Esophagus muscularis mucosa (tissue), 4 donors: ENCODE measurements at places on chromosomes 16 and 17. TPM values are rescaled to one million over a fixed set of nuclear protein-coding genes. Genes with fewer than 3 reads are reported as not detected.

- no peak overlapping the region for H3K27ac ChIP-seq
- H3K36me3 ChIP-seq, result no peaks in the 10 kb centered on the region
- H3K4me1 ChIP-seq, result no peaks in the 10 kb centered on the region
- no peak for DNase-seq
- H3K27me3 ChIP-seq, result no peaks in the 10 kb centered on the region
Observed at GRCh38 chr16:86010680-86011141, 111.7 kb downstream of the IRF8 start.

GRCh38 chr16:72124761-72125634 lies 31.4 kb downstream of the DHX38 start:
- H3K27ac ChIP-seq, result no peak overlapping the region
- no peak overlapping the region for H3K4me3 ChIP-seq
- peaks cover 5% of the 10 kb centered on the region for H3K4me1 ChIP-seq
- no peaks in the 10 kb centered on the region for H3K27me3 ChIP-seq

Gene CD300E
- total RNA-seq, result 0.39 TPM

GRCh38 chr17:81199482-81199830 lies 23.3 kb downstream of the CEP131 start:
- H3K27ac ChIP-seq, result no peak overlapping the region
- H3K27me3 ChIP-seq, result no peaks in the 10 kb centered on the region
- peaks cover 25% of the 10 kb centered on the region for H3K36me3 ChIP-seq
- DNase-seq, result no peak

DNA sequence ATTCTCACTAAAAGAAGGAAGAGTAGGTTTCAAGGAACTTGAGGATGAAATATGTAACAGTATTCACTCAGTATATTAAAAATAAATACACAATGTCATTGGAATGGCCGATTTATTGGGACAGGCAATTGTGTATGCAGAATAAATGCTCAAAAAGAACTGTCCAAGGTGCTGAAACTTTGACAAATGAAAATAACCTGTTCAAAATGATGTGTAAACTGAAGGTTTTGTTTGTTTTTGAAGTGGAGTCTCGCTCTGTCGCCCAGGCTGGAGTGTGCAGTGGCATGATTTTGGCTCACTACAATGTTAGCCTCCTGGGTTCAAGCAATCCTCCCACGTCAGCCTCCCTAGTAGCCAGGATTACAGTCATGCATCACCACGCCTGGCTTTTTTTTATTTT lies 318.7 kb upstream of the RBFOX1 start:
- H3K4me1 ChIP-seq, result no peaks in the 10 kb centered on the region
- DNase-seq, result no peak
- no peaks in the 10 kb centered on the region for H3K36me3 ChIP-seq

DNA sequence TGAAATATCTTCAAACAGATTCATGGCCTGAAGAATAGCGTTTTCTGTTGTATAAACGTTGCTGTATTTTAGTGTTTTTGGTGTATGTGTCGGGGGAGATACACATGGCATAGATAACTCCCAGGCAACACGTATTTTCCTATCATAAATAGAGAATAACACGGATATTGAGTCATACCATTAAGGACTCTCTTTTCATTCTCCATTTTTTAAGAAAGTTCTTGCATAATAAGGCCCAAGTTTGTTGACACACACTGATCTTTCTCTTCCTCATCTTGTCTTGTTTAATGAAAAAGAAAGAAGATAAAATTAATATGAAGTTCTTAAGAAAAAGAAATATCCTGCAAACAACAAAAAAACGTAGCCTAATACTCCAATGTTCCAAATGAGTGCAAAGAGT lies 13.4 kb downstream of the ABCA8 start:
- DNase-seq, result no peak
- peaks cover 20% of the 10 kb centered on the region for H3K36me3 ChIP-seq
- H3K27ac ChIP-seq, result no peak overlapping the region
- no peaks in the 10 kb centered on the region for H3K27me3 ChIP-seq

- no peaks in the 10 kb centered on the region for H3K36me3 ChIP-seq
- H3K27me3 ChIP-seq, result no peaks in the 10 kb centered on the region
- no peaks in the 10 kb centered on the region for H3K4me1 ChIP-seq
- no peak for DNase-seq
Observed at GRCh38 chr16:86616906-86617305, 38.6 kb downstream of the FOXL1 start.

DNA sequence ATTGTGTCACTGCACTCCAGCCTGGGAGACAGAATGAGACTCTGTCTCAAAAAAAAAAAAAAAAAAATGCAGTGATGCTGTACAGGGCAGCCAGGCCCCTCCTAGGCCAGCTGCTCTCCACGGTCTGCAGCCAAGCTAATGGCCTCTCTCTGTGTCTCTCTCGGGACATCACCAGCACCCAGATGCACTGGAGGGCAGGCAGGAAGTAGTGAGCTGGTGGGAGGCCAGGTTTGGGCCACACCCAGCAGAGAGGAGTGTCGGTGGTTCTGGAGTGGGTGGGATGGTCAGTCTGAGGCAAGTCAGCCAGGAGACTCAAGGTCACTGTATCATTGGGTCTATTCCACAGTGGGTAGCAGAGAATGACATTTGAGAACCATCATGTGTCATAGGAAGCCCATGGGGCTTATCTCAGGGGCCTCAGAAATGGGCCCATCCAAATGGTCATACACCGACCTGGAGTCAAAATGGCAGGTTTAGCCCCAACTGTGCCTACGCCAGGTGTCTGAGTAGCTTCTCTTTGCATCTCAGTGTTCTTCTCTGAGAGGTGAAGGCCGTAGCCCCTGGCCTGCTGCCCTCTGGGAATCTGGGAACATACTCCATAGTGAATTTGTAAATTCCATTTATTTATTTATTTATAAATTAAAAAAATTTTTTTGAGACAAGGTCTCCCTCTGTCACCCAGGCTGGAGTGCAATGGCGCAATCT lies 22.7 kb downstream of the WNT9B start:
- no peaks in the 10 kb centered on the region for H3K36me3 ChIP-seq
- H3K27ac ChIP-seq, result no peak overlapping the region
- H3K4me1 ChIP-seq, result no peaks in the 10 kb centered on the region
- H3K4me3 ChIP-seq, result no peak overlapping the region
- DNase-seq, result no peak

DNA sequence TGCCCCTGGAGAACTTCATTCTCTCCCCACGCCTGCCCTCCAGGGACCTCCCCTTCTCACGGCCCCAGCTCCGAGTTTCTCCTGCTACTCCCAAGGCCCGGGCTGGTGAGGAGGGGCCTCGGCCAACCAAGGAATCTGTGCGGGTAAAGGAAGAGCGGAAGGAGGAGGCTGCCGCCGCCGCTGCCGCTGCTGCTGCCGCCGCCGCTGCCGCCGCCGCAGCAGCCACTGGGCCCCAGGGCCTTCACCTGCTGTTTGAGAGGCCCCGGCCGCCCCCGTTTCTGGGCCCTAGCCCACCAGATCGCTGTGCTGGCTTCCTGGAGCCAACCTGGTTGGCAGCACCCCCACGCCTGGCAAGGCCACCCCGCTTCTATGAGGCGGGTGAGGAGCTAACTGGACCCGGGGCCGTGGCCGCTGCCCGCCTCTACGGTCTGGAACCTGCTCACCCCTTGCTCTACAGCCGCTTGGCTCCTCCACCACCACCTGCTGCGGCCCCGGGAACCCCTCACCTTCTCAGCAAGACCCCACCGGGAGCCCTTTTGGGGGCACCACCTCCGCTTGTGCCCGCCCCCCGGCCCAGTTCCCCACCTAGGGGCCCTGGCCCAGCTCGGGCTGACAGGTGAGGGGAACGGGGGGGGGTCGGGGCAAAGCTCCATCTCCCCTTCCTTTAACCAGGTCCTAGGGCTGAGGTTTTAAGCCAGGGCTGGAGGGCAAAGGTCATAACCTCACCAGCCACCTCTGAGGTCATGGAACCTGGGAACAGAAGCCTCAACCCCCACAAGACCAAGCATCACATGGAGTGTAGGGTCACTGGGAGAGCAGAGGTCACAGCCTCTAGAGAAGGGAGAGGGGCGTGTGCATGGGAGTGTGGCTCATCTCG lies 11.0 kb downstream of the FBRS start:
- H3K4me3 ChIP-seq, result no peak overlapping the region
- H3K27me3 ChIP-seq, result no peaks in the 10 kb centered on the region
- peaks cover 58% of the 10 kb centered on the region for H3K36me3 ChIP-seq
- H3K27ac ChIP-seq, result no peak overlapping the region
- peaks cover 4% of the 10 kb centered on the region for H3K4me1 ChIP-seq
- DNase-seq, result no peak

DNA sequence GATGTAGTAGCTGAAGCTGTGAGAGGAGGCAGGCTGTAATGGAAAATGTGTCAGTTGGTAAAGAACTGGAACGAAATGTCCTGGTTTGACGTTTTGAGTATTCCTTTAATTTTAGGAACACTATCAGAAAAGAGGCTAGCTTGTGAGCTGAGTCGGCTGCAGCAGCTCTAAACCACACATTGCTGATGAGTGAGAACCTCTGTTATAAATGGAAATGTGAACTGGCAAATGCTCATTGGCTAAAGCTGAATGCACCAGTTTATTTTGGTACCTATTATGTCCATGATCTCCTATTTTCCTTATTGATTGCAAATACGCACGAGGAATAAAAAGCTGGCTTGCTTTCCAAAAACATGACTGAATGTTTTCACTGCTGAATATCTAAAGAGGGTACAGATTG lies 11.0 kb upstream of the WIPI1 start:
- H3K4me1 ChIP-seq, result peaks cover 6% of the 10 kb centered on the region
- H3K4me3 ChIP-seq, result no peak overlapping the region
- H3K27me3 ChIP-seq, result no peaks in the 10 kb centered on the region
- DNase-seq, result no peak
- H3K36me3 ChIP-seq, result no peaks in the 10 kb centered on the region

Gene IL4R
- total RNA-seq, result 72.7 TPM

DNA sequence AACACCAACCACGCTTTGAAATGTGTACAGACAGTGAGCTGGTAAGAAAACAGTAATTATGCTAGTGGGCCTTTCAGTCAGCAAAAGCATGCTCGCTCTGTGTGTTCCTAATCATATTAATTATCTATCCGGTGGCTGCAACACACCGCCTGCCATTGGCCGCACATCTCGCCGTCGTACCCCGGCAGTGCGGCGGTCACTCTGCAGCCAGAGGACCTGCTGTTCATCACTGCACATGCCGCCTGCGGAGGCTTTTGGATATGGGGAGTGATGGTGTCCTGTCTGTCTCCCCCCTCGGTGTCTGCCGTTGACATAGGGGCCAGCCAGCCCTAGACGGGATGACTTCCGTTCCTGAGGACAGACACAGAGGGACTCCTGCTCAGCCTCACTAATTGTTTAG lies 68.5 kb downstream of the RPA1 start:
- no peak overlapping the region for H3K4me3 ChIP-seq
- no peak for DNase-seq
- no peaks in the 10 kb centered on the region for H3K27me3 ChIP-seq
- H3K36me3 ChIP-seq, result peaks cover 58% of the 10 kb centered on the region
- no peak overlapping the region for H3K27ac ChIP-seq

GRCh38 chr17:47720754-47721533 lies 12.1 kb upstream of the TBX21 start:
- peaks cover 14% of the 10 kb centered on the region for H3K4me1 ChIP-seq
- no peaks in the 10 kb centered on the region for H3K36me3 ChIP-seq
- H3K27me3 ChIP-seq, result peaks cover 4% of the 10 kb centered on the region
- no peak for DNase-seq
- H3K27ac ChIP-seq, result no peak overlapping the region

GRCh38 chr17:72754513-72754912 lies 338.0 kb downstream of the SLC39A11 start:
- H3K27ac ChIP-seq, result no peak overlapping the region
- H3K4me1 ChIP-seq, result no peaks in the 10 kb centered on the region
- no peaks in the 10 kb centered on the region for H3K27me3 ChIP-seq
- H3K4me3 ChIP-seq, result no peak overlapping the region
- DNase-seq, result no peak

- no peaks in the 10 kb centered on the region for H3K36me3 ChIP-seq
- H3K27ac ChIP-seq, result no peak overlapping the region
- no peaks in the 10 kb centered on the region for H3K27me3 ChIP-seq
- H3K4me1 ChIP-seq, result no peaks in the 10 kb centered on the region
Observed at GRCh38 chr16:51731160-51731559, 580.1 kb upstream of the SALL1 start.

- H3K4me1 ChIP-seq, result peaks cover 3% of the 10 kb centered on the region
- no peak overlapping the region for H3K27ac ChIP-seq
- DNase-seq, result no peak
- H3K4me3 ChIP-seq, result no peak overlapping the region
Observed at GRCh38 chr17:4482338-4483011, 16.2 kb upstream of the SPNS2 start.

DNA sequence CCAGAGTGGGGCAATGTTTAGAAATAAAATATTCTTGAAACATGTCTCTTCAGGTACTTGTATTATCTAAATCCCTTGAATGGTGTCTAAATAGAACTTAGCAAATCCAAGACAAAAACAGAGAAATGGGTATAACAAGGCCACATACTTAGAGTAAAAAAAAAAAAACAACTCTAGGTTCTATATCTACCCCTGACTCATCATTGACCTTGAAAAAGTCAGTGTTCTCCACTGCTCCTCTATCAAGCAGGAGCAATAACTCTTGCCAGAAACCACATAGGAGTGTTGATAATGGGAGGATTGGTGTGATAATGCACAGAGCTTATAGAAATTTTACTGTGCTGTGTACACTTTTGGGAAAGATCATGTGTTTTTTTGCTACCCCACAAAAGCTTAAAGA lies 296.6 kb upstream of the PMFBP1 start:
- DNase-seq, result no peak
- H3K27me3 ChIP-seq, result no peaks in the 10 kb centered on the region
- H3K27ac ChIP-seq, result no peak overlapping the region
- H3K4me3 ChIP-seq, result no peak overlapping the region
- H3K4me1 ChIP-seq, result no peaks in the 10 kb centered on the region
- H3K36me3 ChIP-seq, result no peaks in the 10 kb centered on the region

GRCh38 chr17:46727572-46728348 lies 90.7 kb downstream of the WNT3 start:
- H3K4me3 ChIP-seq, result no peak overlapping the region
- H3K27me3 ChIP-seq, result no peaks in the 10 kb centered on the region
- peaks cover 1% of the 10 kb centered on the region for H3K36me3 ChIP-seq
- no peak overlapping the region for H3K27ac ChIP-seq
- H3K4me1 ChIP-seq, result no peaks in the 10 kb centered on the region
